Non-pigmented ciliary epithelial cell (primary cell): ENCODE measurements at places on chromosomes 3 and 15.
A peak's percentile ranks its signal among the peaks of the same experiment; 100 is the strongest.

DNA sequence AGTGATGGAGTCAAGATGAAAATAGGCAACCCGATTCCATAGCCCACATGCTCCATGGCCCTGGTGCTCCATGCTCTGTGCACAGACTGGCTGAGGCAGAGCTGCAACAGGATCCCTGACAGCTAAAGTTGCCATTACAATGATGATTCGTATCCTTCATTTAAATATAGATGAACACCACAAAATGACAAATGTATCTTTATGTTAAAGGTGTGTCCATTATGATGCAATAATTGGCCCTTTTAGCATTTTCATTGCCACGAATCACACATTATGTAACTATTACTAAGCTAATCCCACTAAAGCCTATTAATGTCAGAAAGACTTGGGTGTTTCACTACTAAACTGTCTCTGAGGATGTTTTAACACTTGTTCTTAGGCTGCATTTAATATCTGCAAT, 270.2 kb upstream of the THBS1 start:
- DNase-seq, result no peak

DNA sequence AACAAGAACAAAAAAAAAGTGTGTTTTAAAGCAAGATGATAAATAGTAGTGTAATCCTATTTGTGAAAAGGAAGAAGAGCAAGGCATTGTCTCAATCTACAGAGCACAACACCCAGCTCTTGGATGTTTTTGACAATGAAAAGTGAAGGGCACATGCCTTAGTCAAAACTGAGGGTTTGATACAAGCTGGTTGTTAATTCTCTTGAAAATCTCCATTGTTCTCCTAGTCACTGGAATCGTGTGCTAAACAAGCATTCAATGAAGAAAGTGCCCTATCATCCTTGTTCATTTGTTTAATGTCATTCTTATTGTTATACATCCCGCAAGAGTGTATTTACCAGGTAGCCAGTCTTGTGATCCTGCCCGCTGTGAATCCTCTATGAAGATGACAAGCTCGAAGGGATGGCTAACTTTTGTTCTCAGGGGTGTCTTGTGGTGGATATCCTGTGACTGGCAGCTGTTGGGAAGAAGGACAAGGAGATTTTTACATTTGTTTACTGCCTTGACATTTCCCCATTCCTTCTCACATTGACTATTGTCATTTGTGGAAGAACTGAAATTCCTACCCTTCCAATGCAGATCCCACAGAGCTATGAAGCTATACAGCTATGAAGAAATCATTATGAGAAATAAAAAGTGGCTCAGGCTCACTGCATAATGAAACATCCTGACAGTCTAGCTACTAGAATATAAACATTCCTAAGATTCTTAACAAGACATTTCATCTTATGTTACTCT, 175.9 kb downstream of the VGLL3 start:
- DNase-seq, result no peak

DNA sequence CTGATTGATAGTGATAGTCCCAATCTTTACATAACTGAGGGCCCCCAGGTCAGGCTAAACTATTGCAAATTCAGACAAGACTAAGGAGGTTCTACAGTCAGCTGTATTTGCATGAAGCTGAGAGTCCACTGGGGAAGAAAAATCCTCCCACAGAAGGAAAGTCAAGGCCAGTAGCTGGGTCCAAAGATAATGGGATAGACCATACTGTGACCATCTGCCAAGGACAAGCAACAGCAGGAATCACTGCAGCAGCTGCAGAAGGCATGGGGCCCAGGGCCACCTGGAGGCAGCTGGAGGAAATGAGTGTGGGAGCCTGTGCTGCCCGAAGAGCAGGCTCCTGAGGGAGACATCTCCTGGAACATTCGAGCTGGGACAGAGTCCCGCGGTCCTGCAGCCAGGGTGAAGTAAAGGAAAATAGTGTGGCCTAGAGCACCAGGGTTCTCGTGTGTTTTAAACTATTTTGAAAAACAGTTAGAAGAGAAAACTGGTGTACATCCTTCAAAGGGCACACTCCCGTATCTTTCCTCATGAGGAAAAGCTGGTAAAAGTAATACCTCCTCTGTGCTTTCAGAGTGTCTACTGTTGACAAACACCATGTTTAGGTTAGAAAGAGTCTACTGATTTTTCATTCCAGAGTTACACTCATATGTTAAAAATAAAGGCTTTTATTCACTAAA, 13.2 kb upstream of the TMEM212 start:
- no peak for DNase-seq

- DNase-seq, result peak; percentile 44
These were observed 29.6 kb downstream of the CHAC1 start for GRCh38 chr15:40982855-40983254.

DNA sequence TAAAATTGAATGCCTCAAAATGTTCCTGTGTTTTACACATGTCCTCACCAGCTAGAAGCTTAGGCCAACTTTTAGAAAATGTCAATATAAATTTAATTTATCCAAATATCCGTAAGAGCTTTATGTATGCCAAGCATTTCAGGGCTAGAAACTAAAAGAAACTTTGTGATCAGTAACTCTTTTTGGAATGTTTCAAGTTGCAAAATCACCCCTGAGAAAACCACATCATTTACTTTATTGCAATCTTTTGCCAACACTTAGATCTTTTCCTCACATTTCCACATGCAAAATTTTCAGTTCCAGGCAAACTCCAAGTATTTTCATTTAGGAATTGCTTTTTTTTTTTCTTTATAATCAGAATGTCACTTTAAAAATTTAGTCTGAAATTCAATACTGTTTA, 20.1 kb upstream of the IGF1R start:
- DNase-seq, result no peak

GRCh38 chr3:142705198-142705597, 18.6 kb upstream of the TRPC1 start:
- no peak for DNase-seq

GRCh38 chr3:30428251-30428650, 178.2 kb upstream of the TGFBR2 start:
- DNase-seq, result peak; percentile 66

DNA sequence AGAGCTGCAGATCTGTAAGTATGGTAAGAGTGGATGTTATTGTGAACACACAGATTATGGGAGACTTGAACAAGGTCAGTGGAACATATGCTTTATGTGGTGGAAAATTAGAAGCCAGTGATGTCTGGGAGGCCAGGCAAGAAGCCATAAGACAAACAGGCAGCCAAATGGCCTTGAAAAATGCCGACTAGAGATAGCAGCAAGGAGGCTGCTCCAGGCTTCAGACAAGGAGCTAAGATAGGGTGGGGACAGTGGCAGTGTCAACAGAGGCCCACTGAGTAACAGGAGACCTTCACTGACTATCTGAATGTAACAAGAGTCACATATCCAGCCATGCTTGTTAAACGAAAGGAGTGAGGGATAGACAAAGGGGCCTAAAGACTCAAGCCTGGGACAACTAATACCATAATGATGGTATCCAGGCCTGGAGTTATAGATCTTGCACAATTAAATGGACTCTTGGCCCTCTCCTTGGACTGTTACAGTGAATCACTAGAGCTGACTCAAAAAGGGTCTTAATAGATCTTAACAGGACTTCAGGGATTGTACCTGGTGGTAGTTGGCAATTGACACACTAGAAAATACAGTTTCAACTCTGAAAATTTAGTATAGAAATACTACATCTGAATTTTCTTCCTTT, 50.6 kb downstream of the CFAP20DC start:
- DNase-seq, result no peak

- DNase-seq, result no peak
These were observed 25.1 kb downstream of the SOX14 start for GRCh38 chr3:137789236-137789635.

GRCh38 chr3:34283751-34284150, 485.3 kb downstream of the PDCD6IP start:
- no peak for DNase-seq

DNA sequence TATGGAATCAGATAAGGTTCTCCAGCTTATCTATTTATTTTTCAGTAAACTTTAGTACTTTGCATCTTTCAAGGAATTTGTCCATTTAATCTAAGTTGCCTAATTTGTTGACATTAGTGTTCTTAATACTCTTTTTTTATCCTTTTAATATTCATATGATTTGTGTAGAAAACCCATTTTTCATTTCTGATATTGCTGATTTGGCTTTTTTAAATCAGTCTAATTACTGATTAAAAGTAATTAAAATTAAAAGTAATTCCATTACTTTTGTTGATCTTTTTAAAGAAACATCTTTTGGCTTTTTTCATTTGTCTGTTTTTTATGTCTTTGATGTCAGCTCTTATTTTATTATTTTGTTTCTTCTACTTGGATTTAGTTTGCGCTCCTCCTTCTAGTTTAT, 101.2 kb downstream of the CGGBP1 start:
- DNase-seq, result no peak

DNA sequence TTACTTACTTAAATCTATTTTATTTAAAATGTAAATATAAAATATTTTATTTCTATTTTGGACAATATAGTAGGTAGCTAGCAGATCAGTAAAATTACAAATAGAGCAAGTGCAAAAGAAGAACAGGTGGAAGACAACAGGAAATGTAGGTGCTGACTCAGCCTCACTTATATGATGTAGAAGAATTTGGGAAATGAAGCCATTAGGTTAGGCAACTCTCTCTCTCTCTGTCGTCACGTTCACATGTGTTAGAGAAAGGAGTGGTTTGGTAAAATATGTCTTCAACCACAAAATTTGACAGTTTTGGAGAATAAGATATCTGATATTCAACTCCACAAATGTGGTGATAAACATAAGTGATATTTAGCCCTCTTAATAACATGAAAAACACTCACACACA, 532.5 kb upstream of the KCNMB2 start:
- DNase-seq, result peak; percentile 15

DNA sequence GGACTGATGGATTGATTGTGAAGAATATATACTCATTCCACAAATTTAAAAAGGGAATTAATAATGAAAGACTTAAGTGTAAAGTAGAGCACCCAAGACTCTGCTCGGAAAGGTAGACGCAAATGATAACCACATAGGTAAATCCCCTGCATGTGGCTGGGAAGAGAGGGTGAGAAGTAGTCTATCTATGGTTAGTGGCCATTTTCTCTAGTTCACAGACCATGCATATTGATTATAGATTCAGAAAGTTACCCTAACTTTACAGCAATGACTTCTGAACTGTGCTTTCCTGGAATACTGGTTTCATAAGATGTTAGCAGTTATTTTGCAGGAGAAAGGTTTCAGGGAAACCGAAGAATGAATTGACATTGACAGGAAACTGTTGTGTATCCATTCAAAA, 51.7 kb downstream of the CASR start:
- DNase-seq, result no peak

- DNase-seq, result no peak
These were observed 45.3 kb downstream of the ALDH1L1 start for GRCh38 chr3:126135071-126135405.

GRCh38 chr15:93331545-93332167, 242.6 kb upstream of the RGMA start:
- no peak for DNase-seq

DNA sequence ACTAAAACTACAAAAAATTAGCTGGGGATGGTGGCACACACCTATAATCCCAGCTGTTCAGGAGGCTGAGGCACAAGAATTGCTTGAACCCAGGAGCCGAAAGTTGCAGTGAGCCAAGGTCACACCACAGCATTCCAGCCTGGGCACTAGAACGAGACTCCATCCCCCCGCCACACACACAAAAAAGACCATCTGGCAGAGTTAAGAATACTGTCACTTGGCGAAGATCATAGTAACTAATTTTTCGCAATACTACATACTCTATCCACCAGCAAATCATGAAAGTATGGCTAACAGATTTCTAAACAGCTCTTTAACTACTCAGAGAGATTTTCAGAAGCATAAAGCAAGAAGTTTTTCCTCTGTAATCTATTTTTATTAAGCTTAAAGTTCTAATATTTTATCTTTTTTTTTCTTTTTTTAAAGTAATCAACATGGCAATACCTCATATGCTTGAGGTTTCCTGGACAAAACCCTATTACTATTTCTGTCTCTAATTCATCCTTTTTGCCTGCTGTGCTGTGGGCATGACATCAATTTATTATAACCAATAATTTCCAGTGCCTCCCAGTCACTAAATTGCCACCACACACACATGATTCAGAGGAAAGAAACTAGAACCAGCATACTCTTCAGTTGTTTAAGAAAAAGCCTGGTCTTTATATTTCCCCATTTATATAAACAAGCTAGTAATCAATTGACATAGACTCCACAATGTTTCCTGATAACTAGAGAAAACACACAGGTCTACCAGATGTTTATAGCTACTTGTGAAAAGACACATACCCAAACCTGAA, 46.9 kb downstream of the CHSY1 start:
- no peak for DNase-seq

DNA sequence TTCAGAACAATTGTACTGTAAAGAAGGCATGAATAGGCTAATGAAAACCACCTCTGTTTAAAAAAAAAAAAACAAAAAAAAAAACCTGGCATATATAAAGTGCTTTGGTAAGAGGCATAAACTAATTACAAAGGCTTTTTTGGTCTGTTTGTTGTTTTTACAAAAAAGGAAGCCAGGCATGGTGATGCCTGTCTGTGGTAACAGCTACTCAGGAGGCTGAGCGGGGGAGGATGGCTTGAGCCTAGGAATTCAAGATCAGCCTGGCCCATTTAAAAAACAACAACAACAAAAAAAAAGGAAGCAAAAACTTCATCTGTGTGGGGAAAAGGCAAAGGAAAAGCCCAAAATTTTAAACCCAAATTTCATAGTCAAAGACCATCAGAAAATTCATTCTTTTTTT, 47.0 kb downstream of the OSBPL10 start:
- DNase-seq, result no peak

GRCh38 chr3:14545251-14545635, 5.1 kb upstream of the GRIP2 start:
- DNase-seq, result no peak

DNA sequence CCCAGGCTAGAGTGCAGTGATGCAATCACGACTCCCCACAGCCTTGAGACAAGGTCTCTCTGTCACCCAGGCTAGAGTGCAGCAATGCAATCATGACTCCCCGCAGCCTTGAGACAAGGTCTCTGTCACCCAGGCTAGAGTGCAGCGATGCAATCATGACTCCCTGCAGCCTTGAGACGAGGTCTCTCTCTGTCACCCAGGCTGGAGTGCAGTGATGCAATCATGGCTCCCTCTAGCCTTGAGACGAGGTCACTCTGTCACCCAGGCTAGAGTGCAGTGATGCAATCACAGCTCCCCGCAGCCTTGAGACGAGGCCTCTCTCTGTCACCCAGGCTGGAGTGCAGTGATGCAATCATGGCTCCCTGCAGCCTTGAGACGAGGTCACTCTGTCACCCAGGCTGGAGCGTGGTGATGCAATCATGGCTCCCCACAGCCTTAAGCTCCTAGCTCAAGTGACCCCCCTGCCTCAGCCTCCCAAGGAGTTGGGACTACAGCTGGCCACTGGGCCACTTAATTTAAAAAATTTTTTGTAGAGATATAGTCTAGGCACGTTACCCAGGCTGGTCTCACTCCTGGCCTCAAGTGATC, 26.1 kb downstream of the TFRC start:
- no peak for DNase-seq

GRCh38 chr15:92164327-92165000, 229.2 kb upstream of the ST8SIA2 start:
- peak; percentile 22 for DNase-seq
